ENCODE measurements at places on chromosomes 3 and 15. TPM values are rescaled to one million over a fixed set of nuclear protein-coding genes. Genes with fewer than 3 reads are reported as not detected.

DNA sequence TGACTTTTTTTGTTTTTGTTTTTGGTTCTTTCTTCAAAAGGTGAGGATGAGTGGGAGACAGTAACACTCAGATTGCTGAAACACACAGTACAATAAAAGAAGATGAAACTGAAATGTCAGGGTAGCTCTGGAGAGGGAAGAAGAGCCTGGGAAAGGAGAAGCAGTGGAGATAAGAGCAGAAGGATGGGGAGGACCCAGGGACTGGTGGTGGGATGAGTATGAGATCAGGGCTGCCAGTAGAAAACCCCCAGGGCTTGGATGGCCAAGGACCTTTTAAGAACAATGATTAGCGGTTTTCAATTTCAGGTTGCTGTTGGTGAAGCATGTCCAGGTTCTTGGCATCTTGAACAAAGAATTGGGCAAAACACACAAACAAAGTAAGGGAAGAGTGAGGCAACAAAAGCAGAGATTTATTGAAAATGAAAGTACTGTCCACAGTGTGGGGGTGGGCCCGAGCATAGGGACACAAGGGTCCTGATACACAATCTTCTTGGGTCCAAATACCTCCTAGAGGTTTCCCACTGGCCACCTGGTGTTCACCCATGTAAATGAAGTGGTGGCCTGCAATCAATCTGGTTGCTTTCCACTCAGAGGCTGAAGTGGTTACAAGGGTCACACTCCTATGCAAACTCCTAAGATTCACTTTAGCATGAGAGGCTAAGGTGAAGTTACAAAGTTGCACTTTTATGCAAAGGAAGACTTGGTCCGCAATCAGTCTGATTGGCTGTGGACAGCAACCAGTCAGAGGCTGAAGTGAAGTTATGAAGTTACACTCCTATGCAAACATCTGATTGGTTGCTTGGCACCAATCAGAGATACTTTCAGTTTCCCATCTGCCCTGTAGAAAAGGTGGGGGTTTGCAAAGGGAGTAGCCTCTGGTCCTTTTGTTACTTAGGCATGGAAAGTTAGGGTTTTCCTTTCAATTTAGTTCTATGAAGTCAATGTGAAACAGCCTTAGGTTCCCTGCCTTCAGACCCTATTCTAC lies 26.1 kb upstream of the MFSD1 start:
- H3K27me3 ChIP-seq, result no peaks in the 10 kb centered on the region
- no peak for DNase-seq
- peaks cover 4% of the 10 kb centered on the region for H3K4me1 ChIP-seq
- no peak overlapping the region for H3K4me3 ChIP-seq
- H3K36me3 ChIP-seq, result no peaks in the 10 kb centered on the region
- no peak overlapping the region for H3K27ac ChIP-seq

- no peaks in the 10 kb centered on the region for H3K4me1 ChIP-seq
- H3K27me3 ChIP-seq, result no peaks in the 10 kb centered on the region
- no peak overlapping the region for H3K27ac ChIP-seq
- H3K36me3 ChIP-seq, result peaks cover 53% of the 10 kb centered on the region
- no peak for DNase-seq
Measured at GRCh38 chr15:52369030-52369429, 73.4 kb upstream of the MYO5C start.

DNA sequence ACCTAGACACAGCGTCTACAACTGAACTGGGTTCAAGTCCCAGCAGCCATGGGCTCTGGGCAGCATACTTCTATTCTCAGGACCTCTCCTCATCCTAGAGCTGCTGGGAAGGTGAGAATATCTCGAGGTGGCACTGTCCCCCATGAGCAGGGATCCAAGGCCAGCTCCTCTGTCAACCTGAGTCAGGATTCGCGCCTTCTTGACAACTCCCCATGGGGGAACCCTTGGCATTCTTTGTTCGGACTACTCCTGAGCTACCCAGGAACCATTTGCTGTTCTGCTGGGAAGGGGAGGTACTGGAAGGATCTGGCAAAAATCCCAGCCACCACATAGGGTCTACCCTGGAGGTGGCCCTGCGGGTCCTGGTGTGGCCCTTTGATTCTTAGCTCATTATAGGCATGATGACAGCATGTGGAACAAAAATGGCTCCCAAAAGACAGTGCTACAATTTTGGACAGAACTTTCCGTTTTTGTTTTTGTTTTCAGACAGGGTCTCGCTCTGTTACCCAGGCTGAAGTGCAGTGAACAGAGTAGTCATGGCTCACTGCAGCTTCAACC lies 22.3 kb downstream of the PLXNB1 start:
- no peak overlapping the region for H3K4me3 ChIP-seq
- no peaks in the 10 kb centered on the region for H3K4me1 ChIP-seq
- no peaks in the 10 kb centered on the region for H3K36me3 ChIP-seq
- no peak for DNase-seq
- H3K27me3 ChIP-seq, result no peaks in the 10 kb centered on the region
- no peak overlapping the region for H3K27ac ChIP-seq

DNA sequence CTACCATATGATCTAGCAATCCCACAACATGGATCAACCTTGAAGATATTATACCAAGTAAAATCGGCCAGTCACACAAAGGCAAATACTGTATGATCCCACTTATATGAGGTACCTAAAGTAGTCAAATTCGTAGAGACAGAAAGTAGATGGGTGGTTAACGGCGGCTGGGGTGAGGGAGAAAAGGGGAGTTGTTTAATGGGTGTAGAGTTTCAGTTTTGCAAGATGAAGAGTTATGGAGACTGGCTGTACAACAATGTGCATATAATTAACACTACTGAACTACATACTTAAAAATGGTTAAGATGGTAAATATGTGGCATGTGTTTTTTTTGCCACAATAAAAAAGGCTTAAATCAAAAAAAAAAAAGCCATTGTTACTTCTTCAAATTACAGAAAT lies 60.4 kb downstream of the GPR176 start:
- H3K4me1 ChIP-seq, result no peaks in the 10 kb centered on the region
- no peak overlapping the region for H3K27ac ChIP-seq
- no peaks in the 10 kb centered on the region for H3K36me3 ChIP-seq
- no peak for DNase-seq

- no peaks in the 10 kb centered on the region for H3K36me3 ChIP-seq
- H3K4me3 ChIP-seq, result no peak overlapping the region
- no peak overlapping the region for H3K27ac ChIP-seq
Measured at GRCh38 chr3:151890721-151891141, 17.3 kb downstream of the SUCNR1 start.

GRCh38 chr3:135172191-135172869 lies 377.3 kb downstream of the EPHB1 start:
- no peaks in the 10 kb centered on the region for H3K36me3 ChIP-seq
- no peak overlapping the region for H3K4me3 ChIP-seq
- no peaks in the 10 kb centered on the region for H3K27me3 ChIP-seq
- no peak for DNase-seq
- no peak overlapping the region for H3K27ac ChIP-seq

CTXN2 gene
- 0.07 TPM for total RNA-seq

All from activated CD4-positive, alpha-beta T cell treated with anti-CD3 and anti-CD28 coated beads, Interleukin-2, amount 10 ng/mL, durations not matched to agents 24 days and 14 days (primary cell).